ENCODE measurements at places on chromosomes 2 and 18.

DNA sequence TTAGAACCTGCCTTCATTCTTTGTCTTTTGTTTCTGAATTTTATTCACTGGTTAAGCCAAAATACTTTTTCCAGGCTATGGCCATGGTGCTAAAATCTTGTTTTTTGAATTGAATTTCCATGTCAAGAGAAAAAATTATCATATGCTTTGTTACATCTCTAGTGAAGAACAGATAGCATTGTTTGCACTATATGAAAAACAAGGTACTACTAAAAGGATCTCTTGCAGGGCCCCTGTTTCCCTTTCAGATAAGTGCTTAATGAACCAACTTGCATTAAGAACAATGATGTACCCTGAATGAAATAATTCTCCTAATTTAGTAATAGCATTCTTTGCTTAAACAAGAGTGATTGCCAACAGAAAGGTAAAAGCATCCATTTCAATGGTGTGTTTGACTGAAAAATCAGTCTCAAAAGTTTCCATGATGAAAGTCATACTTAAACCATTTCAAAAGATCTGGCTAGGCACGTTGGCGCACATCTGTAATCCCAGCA is 4.3 kb upstream of the MYL12B start:
- no peak for DNase-seq

GRCh38 chr2:102072741-102073140 is 69.8 kb upstream of the IL1R1 start:
- DNase-seq: no peak

DNA sequence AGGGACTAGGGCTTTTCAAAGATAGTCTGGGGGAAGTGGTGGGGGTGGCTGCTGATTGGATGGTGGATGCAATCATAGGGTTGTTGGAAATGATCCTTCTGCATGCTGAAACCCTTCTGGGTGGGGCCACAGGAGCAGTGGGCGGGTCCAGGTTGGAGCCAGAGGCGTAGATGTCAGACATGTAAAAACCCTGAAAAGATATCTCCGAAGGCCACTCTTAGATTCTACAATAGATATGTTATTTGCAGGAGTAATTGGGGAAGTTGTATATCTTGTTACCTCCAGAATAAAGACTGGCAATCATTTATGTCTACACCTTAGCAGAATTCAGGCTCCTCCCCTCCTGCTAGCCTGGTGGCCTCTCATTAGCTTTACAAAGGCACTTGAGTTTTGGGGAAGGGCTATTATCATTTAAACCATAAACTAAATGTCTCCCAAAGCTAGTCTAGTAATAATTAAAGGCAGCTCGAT is 8.2 kb upstream of the FAM98A start:
- DNase-seq: no peak

GRCh38 chr2:135072125-135072997 is 20.3 kb downstream of the RAB3GAP1 start:
- no peak for DNase-seq

DNA sequence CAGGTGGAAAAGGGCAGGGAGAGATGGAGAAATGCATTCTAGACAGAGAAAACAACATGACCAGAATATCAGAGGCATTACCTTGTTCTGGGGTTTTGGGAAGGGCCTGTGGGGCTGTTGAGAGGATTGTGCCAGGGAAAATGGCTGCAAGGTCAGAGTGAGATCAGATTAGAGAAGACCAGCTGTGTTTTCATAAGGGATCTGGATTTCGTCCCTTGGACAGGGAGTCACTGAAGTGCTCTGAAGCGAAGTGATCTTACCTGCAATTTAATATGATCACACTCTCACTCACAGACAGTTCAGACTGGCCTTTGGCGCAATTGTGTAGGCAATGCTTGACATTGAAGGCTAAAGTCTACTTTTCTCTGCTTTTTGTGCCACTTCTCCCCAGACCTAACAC is 20.3 kb upstream of the REG3G start:
- no peak for DNase-seq

DNA sequence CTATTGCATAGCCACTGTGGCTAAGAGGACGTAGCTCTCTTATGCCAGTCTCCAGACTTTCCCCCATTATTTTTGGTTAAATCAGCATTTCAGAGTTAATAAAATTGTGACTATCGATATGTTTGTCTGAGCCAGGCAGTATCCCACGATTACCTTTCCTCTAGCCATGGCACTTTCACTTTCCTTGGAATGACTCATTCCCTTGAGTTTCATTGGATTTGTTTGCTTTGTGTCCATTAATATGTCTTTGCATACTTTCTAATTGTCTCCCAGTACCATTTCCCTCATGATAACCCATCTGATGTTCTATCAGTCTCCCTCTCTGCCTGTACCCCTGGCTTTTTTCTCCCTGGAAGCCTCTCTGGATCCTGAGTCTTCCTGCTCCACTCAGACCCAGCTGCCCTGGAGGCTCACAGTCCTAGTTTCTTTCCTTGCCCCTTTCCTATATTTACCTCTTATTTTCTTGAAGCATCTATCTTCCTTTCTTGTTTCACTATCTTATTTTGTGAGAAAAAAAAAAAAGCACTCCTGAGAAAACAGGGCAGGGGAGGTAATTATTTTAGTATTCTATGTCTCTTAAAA is 126.1 kb downstream of the MTX2 start:
- DNase-seq: no peak

GRCh38 chr2:236887953-236888793 is 197.5 kb upstream of the COPS8 start:
- no peak for DNase-seq

GRCh38 chr2:136284226-136285119 is 166.5 kb upstream of the CXCR4 start:
- no peak for DNase-seq

- DNase-seq: no peak
Measured at GRCh38 chr2:201151127-201151981, 31.6 kb upstream of the CASP10 start.

GRCh38 chr2:190563109-190563508 is 28.6 kb upstream of the NEMP2 start:
- no peak for DNase-seq

DNA sequence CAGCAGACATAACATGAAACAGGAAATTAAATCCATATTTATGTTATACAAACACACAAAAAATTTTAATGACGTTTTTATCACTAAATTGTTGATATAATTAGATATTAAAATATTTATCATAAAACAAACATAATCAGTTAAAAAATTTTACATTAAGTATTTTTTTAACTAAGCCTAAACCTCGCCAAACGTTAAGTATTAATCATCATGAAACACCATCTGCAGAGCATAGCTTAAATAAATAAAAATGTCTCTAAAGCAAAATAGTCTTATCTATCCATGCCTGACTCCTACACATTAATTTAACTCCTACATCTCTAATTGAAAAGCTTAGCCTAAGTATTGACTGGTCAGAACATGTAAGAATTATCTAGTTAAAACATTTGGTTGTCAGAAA is 271.6 kb upstream of the RND3 start:
- no peak for DNase-seq

GRCh38 chr2:96090196-96090926 is 26.0 kb downstream of the ADRA2B start:
- no peak for DNase-seq

GRCh38 chr2:241754042-241754441 is 19.6 kb downstream of the D2HGDH start:
- DNase-seq: no peak

DNA sequence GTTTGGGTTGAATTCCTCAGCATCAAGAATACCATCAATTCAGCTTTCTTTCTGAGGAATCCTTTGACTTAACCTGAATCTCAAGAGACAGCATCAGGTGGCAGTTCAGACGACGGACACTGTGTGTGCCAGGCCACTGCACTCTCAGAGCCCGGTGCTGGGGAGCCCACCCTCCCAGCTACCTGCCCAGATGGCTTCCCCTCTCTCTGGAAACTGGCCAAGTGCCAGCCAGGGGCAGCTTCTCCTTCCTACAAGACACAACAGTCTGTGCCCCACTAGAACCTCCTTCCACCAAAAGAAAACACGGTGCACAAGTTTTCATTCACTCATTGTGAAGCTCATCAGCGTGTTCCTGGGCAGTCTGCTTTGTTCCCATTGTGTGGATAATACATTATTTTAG is 28.5 kb downstream of the MAL start:
- DNase-seq: no peak

DNA sequence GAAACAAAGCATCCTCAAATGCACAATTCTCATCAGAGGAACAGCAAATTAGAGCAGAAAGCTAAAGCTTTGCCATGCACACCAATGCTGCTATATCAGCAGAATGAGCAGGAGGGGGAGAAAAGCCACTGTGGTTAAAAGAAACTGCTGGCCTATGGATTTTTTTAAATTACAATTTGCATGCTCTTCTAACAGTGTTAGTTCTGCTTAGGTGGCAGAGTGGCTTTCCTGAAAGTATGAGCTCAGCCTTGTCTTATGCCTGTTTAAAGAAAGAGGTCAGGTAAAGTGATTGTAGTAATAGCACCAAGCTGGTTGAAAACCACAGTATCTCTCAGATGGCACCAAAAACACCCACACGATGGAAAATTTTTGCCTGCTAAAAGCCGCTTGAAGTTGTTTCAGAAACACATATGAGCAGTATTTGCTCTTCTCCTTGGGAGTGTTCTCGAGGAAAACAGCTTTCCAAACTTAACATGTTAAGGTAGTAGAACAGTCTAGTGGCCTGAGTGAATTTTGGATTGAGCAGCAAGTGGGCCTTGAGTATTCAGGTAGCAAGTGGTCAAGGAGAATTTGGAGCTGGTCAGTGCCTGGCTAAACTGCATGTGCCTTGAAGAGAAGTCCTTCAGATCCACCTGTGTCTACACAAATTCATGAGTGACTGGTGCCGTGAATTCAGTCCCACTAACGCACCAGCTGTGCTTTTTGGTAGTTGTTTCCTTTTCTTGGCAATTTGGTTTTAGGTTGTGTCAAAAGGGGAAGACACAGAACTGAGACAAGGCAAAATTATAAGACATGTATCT is 19.6 kb upstream of the NDUFV2 start:
- no peak for DNase-seq

- no peak for DNase-seq
Measured at GRCh38 chr2:233075141-233075965, 15.2 kb downstream of the INPP5D start.

DNA sequence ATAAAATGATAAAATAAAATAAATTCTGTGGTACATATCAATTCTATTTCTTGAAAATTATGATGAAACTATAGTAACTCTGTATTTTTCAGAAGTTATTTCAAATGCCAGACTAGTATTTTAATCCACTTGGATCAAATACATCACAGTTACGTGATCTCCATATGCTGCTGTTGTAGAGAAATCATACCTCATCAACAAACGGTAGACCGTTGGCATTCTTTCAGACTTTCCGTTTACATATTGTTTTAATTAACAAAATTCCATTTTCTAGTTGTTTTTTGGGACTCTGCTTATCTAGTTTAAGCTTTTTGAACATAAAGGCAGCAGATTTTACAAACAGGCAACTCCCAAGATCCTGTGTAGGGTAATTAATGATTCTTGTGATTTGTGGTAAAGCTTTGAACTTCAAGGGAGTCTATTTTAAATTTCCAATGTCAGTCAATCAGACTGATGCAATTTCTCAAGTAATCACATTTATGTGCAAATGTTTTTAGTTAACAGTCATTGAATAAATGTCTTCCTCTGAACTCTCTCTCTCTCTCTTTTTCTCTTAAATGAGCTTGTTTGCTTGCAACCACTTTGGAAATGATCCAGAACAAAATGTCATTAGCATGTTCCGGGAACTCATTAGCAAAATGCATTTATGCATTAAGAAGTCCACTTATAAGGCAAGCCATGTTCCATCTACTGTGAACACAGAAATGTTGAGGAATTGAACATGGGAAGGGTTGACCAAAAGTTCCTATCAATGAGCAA is 31.8 kb downstream of the NYAP2 start:
- no peak for DNase-seq

DNA sequence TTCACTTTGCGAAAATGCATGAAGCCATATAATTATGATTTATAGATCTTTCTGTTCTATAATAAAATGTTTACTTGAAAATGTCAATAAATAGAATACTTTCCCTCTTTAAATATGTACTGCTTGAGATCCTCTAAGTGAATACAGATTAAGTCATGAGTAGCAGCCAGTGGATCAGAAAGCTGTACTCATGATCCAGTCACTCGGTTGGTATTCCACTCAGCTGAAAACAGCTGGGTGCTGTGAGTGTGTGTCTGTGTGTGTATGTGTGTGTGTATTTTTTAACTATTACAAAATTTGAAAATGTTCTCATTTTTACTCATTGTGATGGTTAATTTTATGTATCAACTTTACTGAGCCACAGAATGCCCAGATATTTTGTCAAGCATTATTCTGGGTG is 141.6 kb upstream of the CYP26B1 start:
- no peak for DNase-seq

DNA sequence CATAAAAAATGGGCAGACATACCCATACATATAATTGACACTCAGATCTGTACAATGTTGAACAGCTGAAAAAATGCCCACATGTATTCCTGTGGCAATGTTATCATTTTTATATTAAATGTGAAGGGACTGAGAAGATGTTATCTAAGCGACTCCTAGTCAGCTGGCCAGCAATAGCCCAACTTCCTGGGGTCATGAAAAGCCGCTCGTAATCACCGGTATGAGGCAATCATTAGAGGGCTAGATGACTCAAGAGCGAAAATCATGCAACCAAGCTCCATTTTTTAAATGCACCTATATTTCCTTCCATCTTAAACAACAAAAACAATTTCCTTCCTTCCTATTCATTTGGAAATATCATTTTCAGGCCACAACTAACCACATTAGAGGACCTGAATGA is 274.6 kb upstream of the CCDC68 start:
- no peak for DNase-seq

DNA sequence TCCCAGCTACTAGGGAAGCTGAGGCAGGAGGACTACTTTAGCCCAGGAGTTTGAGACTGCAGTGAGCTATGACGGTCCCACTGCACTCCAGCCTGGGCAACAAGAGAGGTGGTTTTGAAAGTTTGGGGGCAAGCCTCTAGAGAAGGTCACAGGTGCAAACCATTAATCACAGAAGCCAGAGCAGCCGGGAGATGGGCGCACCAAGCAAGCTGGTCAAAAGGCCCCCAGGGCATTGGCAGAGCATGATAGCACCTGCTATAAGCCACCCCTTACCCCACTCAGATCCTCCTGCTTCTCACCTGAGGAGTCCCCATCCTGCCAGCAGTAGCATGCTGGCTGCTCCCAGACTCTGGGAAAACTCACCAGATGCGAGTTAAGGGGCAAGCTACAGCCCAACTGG is 116.1 kb upstream of the RAB12 start:
- no peak for DNase-seq

DNA sequence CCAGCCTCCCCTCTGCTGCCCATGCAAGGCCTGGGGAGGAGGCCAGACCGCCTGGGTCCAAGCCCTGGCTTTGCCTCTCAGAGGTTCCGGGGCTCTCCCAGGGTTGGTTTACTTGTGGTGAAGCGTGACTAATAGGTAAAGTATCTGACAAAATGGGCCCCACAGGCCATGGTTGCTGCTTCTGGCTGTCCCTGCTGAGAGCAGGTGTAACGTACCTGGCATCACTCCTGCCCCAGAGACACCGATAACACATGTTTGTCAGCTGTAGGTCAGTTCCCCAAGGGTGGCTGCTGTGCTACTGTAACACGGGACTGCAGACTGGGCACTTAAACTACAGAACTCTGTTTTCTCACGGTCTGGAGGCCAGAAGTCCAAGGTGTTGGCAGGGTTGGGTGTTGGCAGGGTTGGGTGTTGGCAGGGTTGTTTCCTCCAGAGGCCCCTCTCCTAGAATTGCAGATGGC is 34.1 kb downstream of the ODC1 start:
- peak; percentile 73 for DNase-seq

Measured in NCI-H2107 (cell line).